ENCODE measurements at places on chromosomes 4 and X.

DNA sequence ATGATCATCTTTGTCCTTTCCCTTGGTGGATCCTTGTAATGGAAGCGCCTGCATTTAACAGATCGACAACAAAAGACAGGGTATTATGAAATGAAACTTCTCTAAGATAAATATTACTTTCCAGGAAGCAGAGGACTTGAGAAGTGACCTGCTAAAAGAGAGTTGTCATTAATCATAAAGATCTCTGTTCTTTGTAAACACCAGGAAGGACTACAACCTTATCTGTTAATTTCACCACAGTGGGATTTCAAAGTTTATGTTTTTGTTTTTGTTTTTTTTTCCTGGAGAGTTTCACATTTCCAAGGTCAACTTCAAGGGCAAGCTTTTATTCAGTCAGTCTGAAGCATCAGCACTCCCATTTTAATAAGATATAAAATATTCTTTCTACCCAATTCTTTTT lies 170.9 kb downstream of the RCHY1 start:
- no peak for DNase-seq

DNA sequence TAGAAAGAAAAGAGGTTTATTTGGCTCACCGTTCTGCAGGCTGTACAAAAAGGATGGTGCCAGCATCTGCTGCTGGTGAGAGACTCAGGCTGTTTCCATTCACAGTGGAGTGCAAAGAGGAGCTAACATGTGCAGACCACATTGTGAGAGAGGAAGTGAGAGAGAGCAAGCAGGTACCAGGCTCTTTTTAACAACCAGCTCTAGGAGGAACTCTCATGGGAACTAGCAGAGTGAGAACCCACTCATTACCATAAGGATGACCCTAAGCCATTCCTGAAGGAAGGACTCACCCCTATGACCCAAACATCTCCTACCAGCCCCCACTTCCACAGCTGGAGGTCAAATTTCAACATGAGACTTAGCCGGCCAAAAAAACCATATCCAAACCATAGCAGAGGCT lies 158.6 kb upstream of the ADGRL3 start:
- no peak for DNase-seq

GRCh38 chr4:77994194-77994721 lies 62.9 kb upstream of the FRAS1 start:
- DNase-seq = no peak

DNA sequence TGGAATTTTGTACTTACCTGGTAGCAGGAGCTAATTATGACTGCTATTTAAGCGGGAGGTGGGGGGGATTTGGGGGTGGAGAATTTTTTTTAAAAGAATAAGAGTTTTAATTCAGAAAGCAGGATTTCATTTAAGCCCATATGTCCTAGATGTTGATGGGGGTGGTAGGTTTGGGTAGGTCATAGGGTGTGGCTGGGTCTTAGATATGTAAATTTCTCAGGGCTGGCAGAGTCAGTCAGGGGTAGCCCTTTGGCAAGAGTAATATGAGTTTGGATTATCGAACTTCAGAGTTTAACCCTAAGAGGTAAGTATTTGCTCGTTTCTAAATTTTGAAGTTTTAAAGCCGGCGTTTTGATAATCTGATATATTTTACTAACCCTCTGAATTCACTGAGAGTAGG lies 35.2 kb upstream of the COX18 start:
- DNase-seq = no peak

DNA sequence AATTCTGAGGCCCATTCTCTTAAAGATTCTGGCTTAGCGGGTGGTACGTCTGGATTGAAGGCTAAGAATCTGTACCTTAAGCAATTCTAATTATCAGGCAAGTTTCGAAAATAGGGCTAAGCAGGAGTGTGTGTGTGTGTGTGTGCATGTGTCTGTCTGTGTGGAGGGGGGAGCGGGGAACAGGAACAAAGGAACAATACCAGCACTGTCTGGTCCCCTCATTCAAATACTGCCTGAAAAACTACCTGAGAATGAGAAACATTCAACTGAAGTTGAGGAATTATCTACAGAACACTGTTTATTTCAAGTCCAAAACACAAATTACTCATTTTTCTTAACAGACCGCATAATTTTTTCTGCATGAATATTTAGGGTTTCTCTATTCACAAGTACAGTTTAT lies 18.6 kb downstream of the PGRMC2 start:
- DNase-seq = no peak

DNA sequence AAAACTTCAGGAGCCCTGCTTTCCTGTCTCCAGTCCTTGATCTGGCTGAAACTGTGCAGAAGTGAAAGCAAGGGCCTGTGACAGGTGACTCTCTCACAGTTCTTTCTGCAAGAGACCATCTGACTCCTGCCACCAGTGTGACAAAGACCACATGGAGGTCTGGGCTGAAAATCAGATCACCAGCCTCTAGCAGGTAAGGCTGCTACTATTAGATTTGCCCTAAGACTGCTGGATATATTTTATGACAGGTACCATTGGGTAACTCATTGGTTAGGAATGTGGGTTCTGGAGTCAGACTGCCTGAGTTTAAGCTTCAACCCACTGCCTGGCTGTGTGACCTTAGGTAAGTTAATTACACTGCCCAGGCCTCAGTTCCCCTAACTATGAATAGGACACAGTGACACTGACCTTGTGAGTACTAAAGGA lies 163.3 kb upstream of the SLC7A11 start:
- no peak for DNase-seq
